ENCODE measurements at places on chromosomes 3 and 15. TPM values are rescaled to one million over a fixed set of nuclear protein-coding genes. Genes with fewer than 3 reads are reported as not detected.

DNA sequence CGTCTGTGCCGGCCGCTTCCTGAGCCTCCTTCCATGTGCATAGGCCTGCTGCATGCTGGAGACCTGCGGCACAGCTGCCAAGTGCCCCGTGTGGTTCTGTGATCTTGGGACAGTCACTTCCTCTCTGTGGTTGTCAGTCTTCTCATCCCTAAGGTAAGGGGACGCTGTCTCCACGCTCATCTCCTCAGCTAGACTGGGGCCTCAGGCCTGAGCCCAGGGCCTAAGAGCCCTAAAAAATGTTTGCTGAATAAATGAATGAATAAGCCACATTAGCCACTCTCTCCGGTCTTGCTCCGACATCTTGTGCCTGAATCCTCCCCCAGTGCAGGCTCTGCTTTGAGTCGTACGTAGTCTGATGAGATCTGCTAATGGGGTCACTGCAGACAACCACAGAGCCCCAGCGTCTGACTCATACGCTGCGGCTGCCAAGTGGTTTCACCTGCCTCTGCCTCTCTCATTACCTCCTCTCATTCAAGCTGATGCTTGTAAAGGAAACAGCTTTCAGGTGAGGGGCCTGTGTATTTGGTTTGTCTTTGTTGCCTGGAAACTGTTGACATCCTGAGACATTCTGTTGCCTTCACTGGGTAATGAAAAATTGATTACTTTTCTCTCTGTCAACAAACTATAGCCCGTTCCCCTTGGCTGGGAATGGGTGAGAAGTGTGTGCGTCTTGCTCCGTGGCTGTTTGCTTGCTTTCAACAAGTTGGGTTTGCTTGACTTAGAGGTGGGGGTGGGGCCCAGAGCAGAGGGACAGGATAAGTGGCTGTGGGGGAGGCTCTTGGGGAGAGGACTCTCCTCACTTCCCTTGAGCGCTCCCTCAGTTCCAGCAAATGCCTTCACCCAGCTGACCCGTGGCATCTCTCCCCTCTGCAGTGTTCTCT lies 15.9 kb downstream of the RPLP1 start:
- DNase-seq = peak; percentile 58

GRCh38 chr3:3353153-3353552 lies 173.7 kb upstream of the CRBN start:
- no peak for DNase-seq

DNA sequence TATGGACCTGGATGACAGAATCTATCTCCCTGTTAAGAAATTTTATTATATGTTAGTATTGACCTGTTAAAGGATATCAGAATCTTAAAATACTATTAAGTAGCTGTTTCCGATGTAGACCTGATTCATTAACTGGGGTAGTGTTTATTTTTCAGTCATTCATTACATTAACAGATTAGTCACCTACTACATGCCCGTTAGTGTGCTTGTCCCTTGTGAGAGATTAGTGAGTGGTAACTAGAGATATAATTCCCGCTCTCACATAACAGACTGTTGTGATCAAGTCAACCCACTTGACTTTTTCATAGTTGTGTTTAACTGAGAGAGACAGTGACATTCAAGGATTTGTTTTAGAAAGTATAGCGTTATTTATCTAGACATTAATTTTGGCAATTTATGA lies 166.8 kb downstream of the TCF12 start:
- no peak for DNase-seq

GRCh38 chr3:170953229-170953628 lies 44.8 kb upstream of the EIF5A2 start:
- DNase-seq = no peak

GRCh38 chr3:16378920-16379319 lies 113.9 kb downstream of the OXNAD1 start:
- no peak for DNase-seq

DNA sequence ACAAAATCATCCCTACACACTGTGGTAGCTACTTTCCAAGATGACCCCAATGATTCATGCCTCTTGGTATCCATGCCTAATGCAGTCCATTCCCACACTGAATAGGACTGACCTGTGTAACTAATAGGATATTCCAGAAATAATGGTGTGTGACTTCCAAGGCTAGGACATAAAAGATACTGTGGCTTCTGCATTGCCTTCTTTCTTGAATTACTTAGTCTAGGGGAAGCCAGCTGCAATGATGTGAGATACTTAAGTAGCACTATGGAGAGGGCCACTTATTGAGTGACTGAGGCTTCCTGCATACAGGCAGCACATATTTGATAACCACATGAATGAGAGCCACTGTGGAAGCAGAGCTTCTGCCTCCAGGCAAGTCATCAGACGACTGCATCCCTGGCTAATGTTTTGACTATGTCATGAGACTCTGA lies 50.1 kb downstream of the NR1I2 start:
- peak; percentile 31 for DNase-seq

GRCh38 chr3:19931767-19932188 lies 2.2 kb downstream of the EFHB start:
- DNase-seq = no peak

DNA sequence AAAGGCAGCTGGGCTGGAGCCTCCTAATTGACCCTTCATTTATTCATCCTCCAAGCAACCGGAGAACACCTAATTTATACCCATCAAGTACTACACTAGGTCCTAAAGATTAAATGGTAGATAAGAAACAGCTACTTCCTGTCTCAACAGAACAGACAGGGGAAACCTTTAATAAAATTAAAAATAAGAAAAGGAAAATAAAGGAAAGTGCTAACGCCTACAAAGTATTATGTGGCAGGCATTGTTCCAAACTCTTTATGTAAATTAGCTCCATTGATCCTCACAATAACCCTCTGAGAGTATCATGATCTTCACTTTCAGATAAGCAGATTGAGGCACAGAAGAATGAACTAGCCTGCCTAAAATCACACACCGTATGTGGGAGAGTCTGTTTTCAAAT lies 139.5 kb downstream of the CNTN6 start:
- DNase-seq = no peak

GRCh38 chr3:193932576-193932975 lies 203.4 kb upstream of the HES1 start:
- DNase-seq = no peak

DNA sequence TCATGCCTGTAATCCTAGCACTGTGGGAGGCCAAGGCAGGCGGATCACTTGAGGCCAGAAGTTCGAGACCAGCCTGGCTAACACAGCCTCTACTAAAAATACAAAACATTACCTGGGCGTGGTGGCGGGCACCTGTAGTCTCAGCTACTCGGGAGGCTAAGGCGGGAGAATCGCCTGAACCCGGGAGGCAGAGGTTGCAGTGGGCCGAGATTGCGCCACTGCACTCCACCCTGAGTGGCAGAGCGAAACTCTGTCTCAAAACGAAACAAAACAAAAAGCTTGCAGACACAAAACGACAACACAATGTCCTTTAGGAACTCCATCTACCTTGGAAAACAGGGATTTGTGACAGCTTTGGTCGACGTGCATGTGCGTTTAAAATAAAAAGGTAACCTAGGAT lies 716 bp upstream of the KLHL24 start:
- no peak for DNase-seq

GRCh38 chr15:68550498-68551295 lies 28.1 kb upstream of the CORO2B start:
- DNase-seq = peak; percentile 94

- DNase-seq = peak; percentile 72
Measured at GRCh38 chr3:58526515-58526957, 10.5 kb downstream of the ACOX2 start.

- DNase-seq = no peak
Measured at GRCh38 chr3:66041116-66041515, 2.4 kb upstream of the MAGI1 start.

DNA sequence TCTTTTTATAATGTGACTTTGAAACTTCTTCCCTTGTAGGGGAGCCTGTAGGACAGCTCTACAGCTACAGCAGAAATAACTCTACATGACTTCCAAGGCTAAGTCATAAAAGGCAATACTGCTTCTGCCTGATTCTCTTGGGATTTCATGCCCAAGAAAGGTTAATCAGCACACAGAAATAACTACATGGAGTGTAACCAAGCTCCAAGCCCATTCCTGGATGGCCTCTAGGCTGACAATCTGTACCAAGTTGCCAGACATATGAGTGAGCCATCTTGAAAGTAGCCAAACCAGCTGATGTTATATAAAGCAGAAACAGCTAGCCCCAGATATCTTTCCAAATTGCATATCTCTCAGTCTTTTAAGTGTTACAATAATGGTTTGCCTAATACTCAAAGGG lies 75.8 kb upstream of the OSTN start:
- DNase-seq = no peak

DNA sequence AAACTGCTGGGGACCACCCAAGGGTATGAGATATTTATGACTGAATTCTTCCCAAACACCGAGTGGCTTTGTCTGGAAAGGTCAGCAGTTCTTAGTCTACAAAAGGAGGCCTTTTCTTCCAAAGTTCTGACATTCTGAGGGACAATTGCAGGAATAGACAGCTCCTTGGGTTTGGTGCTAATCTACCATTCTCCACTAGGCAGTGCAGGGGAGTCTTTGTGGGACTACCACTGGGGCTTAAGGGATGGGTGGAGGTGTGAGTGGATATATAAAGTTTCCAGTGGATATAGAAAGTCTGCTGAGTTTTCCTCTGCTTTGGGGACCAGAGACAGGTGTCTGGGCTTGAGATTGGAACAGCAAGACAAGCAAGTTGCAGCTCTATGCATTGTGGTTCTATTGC lies 62.7 kb downstream of the EXOG start:
- DNase-seq = peak; percentile 17

- DNase-seq = no peak
Measured at GRCh38 chr3:173588556-173588955, 191.0 kb downstream of the NLGN1 start.

The CLDN18 gene
- 0.27 TPM for total RNA-seq

Data from endodermal cell (in vitro differentiated cells).